ENCODE measurements at places on chromosomes 1 and 21.

GRCh38 chr1:23444104-23444533 is 19.6 kb upstream of the TCEA3 start:
- DNase-seq: no peak

DNA sequence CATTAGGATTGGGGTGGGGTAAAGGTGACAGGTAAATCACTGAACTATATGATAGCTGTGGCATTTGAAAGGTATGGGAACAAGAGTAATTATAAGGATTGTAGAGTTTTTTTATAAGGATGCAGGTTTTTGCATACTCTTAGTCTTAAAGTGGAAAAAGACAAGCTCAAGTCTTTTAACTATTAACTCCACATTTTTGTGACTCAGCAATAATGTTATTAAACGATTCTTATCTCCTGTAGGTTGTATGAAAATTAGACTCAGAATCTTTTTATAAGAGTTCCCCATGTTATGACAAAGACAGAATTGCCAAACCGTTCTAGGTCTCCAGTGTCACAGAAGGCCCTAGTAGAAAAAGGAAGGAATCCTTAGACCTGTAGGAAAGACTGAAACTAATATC is 49.9 kb upstream of the TTLL7 start:
- no peak for DNase-seq

GRCh38 chr1:2486558-2486957 is 10.5 kb downstream of the PLCH2 start:
- DNase-seq: no peak

- DNase-seq: no peak
Measured at GRCh38 chr1:200528858-200529606, 91.5 kb downstream of the KIF14 start.

Measured in T-helper 2 cell (primary cell).